ENCODE measurements at places on chromosomes 6 and 20.

GRCh38 chr20:54432966-54433365, 42.4 kb upstream of the DOK5 start:
- no peak for DNase-seq

- DNase-seq = no peak
These were observed 186.6 kb downstream of the MTHFD1L start for GRCh38 chr6:151052021-151052646.

- no peak for DNase-seq
These were observed 5.5 kb downstream of the SIRT5 start for GRCh38 chr6:13579911-13580310.

DNA sequence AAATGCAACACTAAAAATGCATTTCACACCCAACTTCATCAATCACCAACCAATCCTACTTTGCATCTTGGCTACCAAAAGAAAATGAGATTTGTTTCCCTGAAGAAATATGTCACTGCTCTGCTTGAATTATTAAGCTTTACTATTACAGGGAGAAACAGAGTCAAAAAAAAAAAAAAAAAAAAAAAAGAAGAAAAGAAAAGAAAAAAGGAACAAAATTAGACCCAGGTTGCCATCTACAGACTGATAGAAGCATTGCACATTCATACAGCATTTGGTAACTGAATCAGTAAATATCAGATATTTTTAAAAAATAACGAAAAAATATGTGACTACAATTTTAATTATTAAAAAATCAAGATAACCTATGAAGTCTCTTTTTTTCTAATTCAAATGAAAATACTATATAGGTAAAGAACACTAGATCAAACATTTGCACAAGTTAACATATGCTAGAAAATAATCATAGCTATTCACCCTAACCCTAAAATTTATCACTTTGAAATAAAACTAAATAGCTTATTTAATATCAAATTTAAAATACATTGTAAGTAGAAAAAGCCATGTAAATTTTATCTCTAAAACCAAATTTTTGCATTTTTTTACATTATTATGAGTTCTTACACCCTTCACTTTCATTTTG, 83.3 kb downstream of the DCDC2 start:
- DNase-seq = peak; percentile 2

DNA sequence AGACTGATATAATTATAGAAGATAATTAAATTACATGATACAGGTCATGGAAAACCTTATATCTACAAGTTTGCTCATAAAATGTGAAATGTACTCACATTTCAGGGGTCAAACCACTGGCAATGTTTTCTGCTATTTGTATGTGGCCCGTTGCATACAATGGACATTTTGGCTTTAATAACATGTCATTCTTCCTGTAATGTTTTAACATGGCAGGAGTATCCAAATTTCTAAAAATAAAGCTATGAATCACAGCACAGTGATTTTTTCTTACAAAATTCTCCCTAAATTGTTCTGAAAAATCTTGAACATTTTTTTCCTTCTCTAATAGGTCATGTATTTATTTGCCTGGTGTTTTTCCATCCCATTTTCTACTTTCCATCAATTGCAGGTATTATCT, 305.7 kb downstream of the SMOC2 start:
- DNase-seq = no peak

DNA sequence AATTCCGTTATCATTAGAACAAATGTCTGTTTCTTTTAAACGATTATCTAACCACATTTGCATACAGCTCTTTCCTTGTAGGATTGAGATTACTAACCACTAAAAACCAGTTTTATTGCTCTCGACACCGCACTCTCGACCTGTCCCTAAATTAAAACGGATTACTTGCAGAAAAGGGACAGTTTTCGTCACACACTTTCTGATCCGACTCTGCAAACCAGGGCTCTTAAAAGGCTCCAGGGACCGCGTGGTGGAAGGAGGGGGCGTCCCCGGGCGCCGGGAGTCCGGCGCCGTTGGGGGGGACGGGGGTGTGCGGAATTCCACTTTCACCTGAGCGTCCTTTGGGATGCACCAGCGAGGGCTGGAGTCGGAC, 731 bp downstream of the MAK start:
- no peak for DNase-seq

- DNase-seq = no peak
These were observed 114.4 kb downstream of the SOD2 start for GRCh38 chr6:159578629-159579028.

GRCh38 chr6:114649298-114649697, 306.5 kb upstream of the HS3ST5 start:
- no peak for DNase-seq

- no peak for DNase-seq
These were observed 287.0 kb upstream of the RSPO3 start for GRCh38 chr6:126831461-126831860.

DNA sequence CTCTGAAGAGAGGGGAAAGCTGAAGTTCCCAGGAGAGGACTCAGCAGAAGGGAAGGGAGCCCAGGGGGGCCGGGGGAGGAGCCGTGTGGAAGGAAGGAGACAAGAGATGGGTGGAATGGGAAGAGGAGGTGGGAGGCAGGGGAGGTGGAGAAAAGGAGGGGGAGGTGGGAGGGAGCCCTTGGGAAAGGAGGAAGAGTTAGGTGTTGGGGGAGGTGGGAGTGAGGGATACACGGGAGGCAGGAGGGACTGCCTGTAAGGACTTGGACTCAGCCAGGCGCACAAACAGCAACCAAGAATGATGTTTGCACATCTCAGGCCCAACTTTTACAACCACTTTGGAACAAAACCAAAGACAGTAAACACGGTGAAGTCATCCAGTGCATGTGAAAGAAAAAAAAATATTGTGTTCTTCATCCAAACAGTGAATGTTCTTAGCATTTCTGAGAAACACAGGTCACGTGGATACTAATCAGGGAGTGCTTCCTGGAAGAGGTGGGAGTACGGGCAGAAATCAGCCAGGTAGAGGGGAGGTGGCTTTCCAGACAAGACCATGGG, 17.4 kb upstream of the LSM14B start:
- no peak for DNase-seq

DNA sequence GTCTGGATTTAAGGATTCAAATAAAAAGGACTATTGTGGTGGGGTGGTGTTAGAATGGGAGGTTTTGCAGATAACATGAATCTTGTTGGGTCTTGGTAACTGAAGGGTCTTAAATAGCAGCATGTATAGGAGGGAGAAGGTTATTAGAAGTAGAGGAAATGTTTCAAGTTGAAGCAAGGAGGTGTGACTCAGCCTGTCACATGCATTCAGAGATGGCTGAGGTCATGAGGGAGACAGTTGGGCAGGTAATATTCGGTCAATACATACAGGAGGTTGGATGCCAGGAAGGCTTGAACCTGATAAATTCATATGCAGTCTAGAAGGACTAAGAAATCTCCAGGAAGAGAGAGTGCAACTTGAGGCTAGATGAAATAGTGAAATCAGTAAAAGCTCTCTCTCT, 6.1 kb downstream of the KLHL31 start:
- no peak for DNase-seq

DNA sequence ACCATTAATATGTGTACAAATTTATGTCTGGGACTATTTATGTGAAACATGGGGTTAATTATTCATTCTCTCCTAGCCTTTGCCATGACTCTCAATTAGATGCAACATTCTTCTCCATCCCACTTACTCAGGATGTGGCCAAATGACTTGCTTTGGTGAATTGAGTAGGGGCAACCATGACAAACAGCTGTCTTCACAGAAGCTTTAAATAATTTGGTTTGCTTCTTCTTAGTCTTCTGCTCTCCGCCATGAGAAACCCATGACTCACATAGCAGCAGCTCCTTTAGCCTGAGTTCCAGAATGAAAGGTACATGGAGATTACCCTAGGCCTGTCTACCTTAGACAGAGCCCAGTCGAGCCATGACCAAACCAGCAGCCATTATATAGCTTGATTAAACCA, 74.7 kb downstream of the FRK start:
- DNase-seq = no peak

GRCh38 chr6:33160728-33161344, 31.4 kb downstream of the COL11A2 start:
- no peak for DNase-seq

- no peak for DNase-seq
These were observed 558.8 kb downstream of the KIF16B start for GRCh38 chr20:16014436-16014835.

- no peak for DNase-seq
These were observed 32.5 kb upstream of the ECI2 start for GRCh38 chr6:4167833-4168232.

DNA sequence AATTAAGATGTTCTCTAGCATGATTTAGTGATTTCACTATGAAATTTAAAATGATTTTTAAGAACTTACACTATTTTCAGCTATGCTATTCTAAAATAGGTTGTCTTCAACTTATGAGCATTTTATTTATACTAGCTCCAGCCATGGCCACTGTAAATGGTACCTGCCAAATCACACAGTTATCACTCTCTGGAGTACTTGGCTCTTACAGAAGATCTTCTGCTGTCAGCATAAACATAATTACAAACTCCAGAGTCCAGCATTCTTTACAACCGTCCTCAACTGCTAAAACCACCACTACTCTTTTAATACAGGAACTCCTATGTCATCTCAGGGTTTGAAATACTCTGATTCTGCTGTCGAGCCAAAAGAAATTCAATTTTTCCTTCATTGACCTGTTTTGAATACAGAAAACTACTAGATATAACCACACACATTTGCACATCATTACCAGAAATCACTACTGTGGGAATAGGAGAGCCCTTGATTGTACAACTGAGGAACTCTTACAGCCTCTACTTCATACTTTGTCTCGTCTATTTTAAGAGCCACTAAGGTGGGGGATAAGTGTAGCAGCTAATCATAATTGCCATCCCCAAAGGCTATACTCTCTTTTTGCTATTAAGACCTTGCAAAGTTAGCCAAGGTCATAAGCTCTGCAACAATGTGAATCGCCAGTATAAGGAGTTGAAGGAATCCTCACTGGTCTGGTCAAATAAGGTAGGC, 93.7 kb downstream of the PHIP start:
- DNase-seq = no peak

DNA sequence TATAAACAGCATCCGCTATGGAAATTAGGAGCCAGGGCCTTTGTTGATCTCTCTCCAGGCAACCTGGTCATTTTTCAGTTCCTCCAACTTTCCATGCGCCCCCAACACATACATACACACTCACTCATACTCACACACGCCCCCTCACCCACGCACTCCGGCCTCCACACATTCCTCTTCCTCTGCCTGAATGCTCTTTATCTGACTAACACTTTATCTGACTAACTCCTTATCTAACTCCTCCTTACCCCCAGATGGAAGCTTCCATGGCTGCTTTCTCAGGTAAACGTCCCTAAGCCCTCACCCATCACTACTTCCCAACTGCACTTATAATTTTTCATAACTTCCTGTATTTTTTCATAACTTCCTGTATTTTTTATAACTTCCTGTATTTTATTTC, 17.4 kb downstream of the CASS4 start:
- no peak for DNase-seq

- no peak for DNase-seq
These were observed 806.3 kb upstream of the GJE1 start for GRCh38 chr6:141326426-141326825.

DNA sequence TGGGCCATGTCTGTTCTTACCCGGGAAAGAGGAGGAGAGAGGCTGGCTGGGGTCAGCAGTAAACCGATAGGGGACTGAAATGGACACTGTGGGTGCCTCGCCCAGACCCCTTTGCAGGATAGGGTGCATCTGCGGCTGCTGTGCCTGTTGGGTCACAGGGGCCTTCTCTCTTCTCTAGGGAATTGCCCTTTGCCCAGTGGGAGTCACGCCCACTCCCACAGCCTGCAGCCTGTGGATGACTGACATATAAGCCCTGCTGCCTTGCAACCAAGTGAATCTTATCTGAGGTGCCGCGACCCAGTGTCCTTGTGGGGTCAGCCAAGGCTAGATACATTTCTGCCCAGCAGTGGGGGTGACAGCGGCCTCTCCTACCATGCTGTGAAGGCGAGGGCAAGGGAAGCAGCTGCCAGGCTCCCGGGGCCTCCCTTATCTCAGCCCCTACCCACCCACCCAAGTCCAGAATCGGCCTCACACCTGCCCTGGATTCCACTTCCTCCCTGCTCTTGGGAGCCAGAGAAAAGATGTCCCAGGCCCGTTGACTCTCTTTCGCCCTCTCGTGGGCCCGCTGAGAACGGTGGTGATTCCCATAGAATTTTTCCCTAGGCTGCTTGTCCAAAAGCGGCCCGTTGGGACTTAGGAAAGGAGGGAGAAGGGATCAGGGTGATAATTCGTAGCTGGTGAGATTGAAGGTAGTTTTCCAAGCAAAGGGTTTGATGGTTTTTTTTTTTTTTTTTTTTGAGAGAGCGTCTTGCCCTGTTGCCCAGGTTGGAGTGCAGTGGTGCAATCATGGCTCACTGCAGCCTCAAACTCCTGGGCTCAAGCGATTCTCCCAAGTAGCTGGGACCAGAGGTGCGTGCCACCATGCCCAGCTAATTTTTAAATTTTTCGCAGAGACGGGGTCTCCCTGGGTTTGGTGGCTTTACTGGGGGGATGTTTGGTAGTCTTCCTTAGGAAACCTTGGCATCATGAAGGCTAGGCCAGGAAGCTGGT, 76.4 kb upstream of the RNF24 start:
- DNase-seq = peak; percentile 10

GRCh38 chr6:250676-251075, 41.6 kb upstream of the DUSP22 start:
- no peak for DNase-seq

DNA sequence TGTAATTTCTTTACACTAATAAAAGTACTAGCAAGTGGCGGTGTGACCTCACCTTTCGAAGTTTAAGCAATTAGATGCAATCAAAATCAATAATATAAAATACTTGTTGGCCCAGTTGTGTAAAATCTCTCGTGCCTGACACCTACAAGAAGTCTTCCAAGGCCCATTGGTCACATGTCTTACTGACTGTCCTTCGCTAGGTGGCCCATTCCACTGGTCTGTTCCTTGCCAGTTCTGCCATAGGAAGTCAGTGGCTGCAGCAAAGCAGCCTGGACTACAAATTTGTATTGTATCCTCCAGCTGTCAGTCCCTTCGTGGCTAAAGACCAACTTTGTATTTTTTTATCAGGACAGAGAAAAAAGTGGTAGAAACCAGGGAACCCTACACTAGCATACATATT, 61.8 kb downstream of the CYB5R4 start:
- DNase-seq = no peak

DNA sequence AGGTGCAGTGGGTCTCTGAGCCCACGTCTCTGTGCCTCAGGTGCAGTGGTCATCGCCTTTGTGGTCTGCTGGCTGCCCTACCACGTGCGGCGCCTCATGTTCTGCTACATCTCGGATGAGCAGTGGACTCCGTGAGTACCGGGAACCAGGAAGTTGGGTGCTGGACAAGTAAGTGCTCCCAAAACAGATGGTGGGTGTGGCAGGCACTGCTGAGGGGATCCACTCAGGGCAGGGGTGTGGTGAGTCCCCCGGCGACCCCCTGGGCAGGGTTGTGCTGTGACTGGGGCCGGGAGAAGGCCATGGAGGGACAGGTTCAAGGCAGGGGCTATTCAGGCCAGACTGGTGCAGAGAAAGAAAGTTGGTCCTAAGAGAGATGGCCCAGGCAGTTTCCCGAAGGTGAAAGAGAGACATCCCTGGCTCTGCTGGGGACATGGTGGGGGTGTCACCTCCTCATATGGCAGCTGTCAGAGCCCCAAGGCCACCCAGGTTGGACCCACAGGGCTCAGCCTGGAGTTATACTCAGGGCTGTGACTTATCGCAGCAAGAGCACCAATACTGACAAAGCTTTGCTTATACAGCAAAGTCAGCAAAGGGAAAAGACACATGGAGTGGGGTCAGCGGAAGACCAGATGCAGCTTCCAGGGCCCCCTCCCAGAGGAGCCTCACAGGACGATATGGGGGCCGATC, 37.9 kb upstream of the MRGBP start:
- DNase-seq = no peak

- DNase-seq = no peak
These were observed 81.3 kb upstream of the CD93 start for GRCh38 chr20:23167431-23167830.

- no peak for DNase-seq
These were observed 68.5 kb downstream of the FOXC1 start for GRCh38 chr6:1678201-1678600.

All from KG1 (cell line).